ENCODE measurements at places on chromosomes 4 and X.

DNA sequence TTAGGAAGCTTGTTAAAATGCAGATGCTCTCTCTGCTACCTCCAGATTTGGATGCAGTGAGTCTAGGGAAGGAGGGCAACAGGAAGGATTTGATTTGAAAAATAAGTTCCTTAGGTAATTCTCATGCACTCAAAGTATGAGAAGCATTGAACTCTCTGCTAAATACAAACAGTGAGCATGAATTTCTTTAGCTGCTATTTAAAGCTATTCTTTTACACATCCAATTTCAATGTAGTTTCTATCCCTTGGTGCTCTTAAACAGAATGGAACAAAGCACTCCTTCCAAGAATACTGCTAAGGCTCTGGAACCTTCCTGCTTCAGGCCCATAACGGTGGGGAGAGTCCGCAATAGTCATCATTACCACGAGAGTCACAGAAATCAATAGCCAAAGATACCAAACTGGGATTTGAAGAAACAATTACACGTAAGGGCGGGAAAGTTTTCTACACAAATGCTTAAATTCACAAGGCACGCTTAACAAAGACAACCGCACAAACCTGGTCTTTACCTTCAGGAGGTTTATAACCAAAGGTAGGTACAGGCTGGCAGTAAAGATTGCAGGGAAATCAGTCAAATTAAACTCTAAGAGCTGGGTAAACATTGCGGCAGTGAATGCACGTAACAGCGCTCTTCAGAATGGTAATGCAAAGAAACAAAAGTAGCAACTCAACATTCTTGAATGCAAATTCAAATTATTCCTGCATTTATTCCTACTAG lies 123.2 kb upstream of the NAP1L5 start:
- no peak for DNase-seq

DNA sequence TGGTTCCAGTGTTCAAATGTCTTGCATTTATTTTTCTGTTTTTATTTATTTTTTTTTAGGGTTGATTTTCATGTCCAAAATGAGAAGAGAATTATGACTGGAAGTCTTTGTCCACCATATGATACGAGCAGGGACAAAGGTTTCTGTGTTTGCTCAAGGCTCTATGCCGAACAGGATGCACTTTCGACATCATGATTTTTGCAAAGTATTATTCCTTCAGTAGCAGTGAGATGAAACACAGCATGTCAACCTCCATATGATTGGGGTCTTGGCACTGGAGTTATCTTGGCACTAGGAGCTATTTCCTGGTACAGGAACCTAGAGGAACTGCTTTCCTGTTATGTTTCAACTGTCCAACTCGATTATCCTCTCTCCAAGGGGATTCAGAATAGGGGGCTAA lies 72.6 kb downstream of the UCHL1 start:
- DNase-seq, result no peak

- DNase-seq, result no peak
Measured at GRCh38 chr4:164718827-164719226, 35.1 kb upstream of the SMIM31 start.

DNA sequence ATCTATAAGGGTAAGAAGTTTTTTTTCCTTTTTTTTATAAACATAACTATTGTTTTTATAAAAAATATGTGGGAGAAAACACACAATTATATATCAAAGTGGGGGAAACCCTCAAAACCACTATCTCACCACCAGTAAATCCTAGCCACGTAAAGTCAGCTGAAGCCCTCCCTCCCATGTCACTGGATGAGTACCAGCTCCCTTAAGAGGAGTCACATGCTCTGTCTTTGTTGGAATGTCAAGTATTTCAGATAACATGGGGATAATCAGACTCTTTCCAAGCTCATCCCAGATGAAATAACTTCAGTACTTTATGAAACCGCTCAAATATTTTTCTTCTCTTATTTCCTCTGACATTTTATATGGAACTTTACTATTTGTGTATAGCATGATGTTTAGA lies 2.4 kb downstream of the MYOZ2 start:
- no peak for DNase-seq

- peak; percentile 7 for DNase-seq
Measured at GRCh38 chr4:21512353-21512752, 436.2 kb downstream of the KCNIP4 start.

DNA sequence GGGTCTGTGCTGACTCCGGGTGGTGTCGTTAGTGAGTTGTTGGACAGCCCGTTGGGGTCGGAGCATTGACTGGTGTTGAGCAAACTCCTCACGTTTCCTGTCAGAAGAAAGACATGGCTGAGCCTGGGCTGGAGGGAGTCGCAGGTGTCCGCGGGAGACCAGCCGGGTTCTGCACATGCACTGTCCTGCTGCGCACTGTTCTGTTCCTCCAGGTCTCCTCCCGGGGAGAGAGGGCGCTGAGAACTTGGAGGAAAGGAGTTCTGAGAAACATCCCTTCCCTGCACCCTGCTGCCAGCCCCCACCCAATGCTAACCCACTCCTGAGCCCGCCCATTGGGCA lies 1.1 kb downstream of the ZNF141 start:
- DNase-seq, result no peak

GRCh38 chrX:149504226-149504914 lies 736 bp downstream of the IDS start:
- DNase-seq, result peak; percentile 23

GRCh38 chrX:134545510-134545909 lies 85.5 kb downstream of the HPRT1 start:
- DNase-seq, result peak; percentile 10

- DNase-seq, result no peak
Measured at GRCh38 chr4:153169776-153170175, 34.5 kb upstream of the TRIM2 start.

GRCh38 chrX:38732866-38733265 lies 68.4 kb upstream of the MID1IP1 start:
- DNase-seq, result no peak

GRCh38 chrX:68049466-68049865 lies 383.8 kb downstream of the OPHN1 start:
- no peak for DNase-seq

DNA sequence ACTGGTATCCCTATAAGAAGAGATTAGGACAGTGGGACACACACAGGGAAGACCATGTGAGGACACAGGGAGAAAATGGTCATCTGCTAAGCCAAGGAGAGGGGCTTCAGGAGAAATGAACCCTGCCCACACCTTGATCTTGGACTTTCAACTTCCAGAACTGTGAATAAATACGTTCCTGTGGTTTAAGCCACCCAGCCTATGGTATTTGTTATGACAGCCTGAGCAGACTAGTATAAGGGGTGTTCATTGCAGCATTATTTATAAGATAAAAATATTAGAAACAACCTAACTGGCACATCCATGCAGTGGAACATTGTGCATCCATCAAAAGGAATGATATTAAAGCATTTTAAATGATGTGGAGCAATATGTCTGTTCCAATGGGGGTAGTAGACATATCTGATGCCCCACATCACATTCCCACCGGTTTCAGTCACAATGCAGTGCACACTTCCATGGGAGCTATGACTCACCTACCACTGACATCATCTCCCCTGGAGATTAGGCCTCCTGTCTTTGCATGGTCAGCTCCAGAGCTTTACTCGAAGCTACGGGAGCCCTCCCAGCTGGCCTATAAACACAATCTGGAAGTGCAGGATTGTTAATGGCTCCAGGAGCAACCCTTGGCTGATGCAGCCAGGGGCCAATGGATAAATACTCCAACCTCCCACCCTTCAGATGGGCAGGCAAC lies 38.9 kb upstream of the MAMLD1 start:
- DNase-seq, result no peak

DNA sequence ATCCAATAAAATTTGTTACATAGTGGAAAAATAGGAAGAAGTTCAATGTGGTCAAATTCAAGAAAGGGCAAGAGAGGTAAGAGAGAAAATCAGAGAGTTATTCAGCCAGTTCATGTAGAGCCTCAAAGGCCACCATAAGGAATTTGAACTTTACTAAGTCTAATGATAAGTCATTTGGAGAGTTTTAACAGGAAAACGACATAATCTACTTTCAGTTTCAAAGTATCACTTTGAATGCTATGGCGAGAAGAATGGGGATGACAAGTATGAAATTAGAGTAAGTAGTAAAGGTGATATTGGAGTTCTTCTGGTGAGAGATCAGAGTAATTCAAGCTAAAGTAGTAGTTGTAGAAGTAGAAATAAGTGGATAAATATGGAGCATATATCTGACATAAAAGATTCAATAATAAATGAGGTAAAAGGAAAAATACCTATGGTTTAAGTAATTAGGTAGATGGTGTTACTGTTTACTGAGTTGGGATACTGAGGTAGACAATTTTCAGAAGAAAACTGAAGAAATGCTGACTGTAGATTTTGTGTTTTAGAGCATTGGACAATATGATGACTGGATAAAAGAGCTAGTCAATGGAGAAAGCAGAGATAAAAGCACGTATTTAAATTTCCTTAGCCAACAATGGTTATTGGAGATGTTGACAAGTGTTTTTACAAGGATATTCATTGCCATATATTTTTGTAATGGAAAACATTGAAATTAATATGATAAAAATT lies 331.7 kb upstream of the ADGRL3 start:
- no peak for DNase-seq

GRCh38 chr4:94728056-94728766 lies 29.5 kb upstream of the BMPR1B start:
- DNase-seq, result no peak

DNA sequence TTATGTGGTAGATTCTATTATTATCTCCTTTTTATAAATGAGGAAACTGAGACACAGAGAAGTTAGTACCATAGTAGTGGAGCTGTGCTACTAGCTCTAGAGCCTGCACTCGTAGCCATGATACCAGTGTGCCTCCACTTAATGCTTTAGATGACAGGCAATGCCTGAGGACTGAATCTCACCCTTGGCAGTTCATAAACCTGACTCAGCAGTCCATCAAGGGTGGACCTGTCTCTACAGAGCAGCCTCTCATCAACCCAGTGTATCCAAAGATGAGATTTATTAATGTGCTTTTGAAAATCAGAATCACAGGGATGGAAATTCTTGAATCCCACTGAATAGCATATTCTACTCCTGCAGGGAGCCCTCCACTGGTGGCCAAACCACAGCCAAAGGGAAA lies 483.2 kb upstream of the DIPK2B start:
- no peak for DNase-seq

DNA sequence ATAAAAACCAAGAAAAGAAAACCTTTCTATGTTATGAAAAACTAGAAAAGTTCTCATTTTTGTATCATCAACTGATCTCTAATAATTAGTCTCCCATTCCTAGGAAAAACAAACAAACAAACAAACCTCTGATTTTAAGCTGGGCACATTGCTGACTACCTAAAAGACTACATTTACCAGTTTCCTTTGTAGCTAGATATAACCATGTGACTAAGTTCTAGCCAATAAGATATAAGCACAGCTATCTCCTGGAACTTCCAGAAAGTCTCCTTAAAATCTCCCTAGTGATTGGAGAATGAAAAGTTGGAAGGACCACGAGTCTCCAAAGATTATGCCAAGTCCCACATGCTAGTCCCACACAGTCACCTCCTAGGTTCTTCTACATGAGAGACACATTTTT lies 108.9 kb downstream of the NR3C2 start:
- no peak for DNase-seq

DNA sequence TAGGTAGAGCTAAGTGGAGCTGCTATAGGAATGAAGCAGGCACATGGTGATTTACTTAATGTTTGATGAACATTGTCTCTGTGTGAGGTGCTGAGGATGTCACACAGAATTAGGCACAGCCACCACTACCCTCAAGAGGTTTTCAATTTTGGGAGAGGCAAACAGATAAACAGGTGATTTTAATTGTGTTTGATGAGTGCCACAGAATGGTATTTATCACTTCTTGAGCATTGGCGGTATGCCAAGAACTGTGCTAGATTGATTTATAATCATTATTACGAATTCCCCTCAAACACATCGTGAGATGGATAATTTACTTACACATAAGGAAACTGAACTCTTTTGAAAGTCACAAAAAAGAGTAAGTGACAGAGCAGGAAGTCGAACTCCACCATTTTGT lies 74.8 kb downstream of the FREM3 start:
- DNase-seq, result no peak
